ENCODE measurements at places on chromosomes 12 and 14.

DNA sequence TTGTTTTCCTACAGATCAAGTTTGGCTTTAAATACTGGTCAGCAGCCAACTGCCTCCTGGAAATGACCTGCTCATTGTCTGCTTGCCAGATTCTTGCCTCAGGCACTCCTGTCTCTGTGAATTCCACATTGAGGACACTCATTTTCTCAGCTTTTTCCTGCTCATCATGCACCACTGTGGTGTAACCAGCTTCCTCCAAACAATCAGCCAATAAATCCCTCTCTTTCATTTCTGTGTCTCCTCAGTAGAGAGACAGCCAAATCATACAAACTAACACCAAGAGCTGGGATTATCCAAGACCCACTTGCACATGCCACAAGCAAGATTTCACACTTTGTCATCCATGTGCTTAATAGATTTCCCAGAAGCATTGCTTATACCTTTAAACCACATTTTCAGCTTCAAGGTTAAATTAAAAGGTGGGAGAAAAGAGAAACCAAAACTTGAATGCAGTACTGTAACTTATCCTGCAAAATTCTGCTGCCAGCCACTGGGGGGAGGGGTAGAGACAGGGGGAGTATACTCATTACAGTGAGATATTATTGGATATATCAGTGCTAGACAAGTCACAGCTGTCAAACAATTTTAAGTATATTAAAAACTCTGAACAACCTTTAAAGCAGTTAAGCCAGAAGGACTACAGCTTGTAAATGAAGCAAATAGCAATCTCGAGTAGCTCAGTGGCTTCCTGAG is 105.0 kb downstream of the PPP2R5E start:
- no peak for DNase-seq

DNA sequence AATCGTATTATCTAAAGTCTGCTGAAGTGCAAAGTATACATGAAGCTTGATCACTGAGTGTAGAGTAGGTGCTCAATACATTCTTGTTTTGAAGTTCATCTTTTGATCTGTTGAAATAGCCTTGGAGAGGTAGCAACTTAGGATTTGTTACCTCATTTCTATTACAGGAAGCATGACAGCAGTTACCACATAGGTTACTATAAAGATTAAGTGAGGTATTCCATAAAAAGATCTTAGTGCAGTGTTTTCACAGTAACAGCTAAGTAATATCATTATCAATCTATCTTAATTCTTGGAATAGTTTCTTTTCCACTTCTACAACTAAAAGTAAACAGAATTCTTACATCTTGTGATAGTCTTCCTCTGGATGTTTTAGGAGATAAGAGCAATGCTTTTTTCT is 50.9 kb downstream of the BTBD7 start:
- no peak for DNase-seq

DNA sequence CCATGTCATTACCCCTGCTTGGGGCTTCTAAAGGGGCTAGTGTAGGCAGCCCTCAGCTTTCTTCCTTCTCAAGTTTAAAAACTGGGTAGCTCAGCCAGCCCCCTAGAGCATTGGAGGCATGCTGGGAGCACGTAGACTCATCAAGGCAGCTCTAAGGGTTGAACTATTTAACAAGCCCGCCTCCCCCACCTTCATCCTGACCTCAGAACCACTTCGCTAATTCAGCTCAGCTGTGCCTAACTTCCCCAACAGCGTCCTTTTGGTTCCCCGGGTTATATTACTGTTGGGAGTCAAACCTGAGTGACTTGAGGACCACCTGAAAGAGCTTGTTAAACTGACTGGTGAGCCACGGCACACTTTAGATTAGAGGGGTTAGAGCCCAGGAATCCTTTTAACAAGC is 30.1 kb downstream of the MAX start:
- no peak for DNase-seq

DNA sequence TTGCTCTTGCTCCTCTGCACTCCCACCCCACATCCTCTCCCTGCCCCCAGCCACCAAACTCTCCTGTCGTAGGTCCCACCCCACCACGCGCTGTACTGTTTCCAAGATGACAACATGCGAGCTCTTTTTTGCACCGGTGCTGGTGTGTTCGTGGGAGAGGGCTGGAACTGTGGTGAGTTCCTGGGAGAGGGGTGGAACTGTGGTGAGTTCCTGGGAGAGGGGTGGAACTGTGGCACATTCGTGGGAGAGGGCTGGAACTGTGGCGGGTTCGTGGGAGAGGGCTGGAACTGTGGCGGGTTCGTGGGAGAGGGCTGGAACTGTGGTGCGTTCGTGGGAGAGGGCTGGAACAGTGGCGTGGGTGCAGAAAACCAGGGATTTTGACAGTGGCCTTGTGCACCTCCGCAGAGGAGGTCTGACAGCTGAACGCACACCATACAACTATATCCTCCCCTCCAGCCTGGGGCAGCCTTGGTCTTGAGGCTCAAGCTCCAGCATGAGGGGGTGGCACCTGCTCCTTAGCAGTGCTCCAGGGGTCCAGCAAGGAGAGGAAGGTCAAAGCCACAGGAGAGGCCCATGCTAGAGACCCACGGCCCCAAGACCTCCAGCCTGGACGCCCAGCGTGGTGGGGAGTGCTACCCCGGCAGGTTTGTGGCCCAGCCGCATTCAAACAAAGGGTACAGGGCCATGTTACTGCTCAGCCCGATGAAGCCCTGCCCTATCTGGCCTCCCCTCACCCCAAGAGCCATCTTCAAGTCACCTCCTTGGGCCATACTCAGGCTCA is 50.1 kb downstream of the ACTN1 start:
- DNase-seq, result no peak

- no peak for DNase-seq
Measured at GRCh38 chr14:60215520-60216420, 33.3 kb upstream of the PPM1A start.

GRCh38 chr12:60231303-60231702 is 635.5 kb downstream of the SLC16A7 start:
- DNase-seq, result no peak

- DNase-seq, result no peak
Measured at GRCh38 chr12:9404469-9405260, 196.5 kb upstream of the PZP start.

DNA sequence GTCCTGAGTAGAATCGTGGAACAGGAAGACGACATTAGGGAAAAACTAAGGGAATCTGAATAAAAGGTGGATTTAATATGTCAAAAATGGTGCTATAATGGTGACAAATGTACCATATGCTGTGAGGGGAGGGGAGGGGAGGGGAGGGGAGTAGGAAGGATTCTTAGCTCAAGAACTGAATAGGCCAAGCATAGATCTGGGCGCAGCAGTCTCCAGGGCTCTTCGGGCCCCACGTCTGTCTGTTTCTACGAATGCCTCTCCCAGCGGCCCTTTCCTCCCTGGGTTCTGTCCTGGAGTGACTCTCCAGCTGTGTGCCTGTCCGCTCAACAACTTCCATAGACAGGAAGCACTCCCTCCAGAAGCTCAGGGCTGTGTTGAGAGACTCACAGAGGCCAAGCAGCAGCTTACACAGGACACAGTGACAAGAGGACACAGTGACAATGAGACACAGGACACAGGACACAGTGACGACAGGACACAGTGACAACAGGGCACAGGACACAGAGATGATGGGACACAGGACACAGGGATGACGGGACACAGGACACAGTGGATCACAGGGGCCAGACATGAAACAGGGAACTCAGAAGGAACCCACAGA is 42.4 kb upstream of the PPP2R5C start:
- DNase-seq, result no peak
